CD4-positive, alpha-beta T cell treated with Interleukin-17A for 1 hour (primary cell): ENCODE measurements at places on chromosomes 3 and 15.

- DNase-seq, result no peak
These were observed 391.3 kb downstream of the MAGI1 start for GRCh38 chr3:65647369-65647768.

GRCh38 chr3:38544926-38545325 lies 48.8 kb downstream of the EXOG start:
- no peak for DNase-seq

DNA sequence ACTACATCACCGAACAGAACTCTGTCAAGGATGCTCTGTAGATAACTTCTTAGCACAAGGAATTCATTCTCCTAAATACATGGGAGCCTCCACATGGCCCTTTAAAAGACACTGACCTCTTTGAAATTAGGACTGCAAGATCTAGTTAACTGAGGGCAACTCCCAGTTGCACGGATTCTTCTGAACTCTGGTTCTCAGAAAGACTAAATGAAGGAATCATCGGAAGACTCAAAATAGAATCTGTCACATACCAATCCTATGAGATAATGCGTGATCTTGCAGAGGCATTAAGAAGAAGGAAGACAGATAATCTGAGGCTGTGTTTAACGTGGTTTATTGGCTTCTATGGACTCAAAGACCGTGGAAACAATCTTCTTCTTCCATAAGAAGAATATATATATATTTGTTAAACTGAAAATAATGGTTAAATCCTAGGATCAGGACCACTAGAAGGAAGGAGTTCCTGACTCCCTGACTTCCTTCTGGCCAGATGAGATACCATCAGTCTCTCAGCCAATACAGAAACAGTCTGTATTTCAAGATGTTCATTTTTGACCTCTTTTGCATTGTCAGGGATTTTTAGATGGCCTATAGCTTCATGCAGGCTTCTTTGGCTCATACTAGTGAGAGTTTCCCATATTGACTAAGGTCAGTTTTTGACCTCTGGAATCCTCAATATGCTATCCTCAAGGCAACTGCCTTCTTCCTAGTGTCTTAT lies 33.9 kb upstream of the TBC1D23 start:
- no peak for DNase-seq

GRCh38 chr3:40073310-40074007 lies 236.0 kb upstream of the EIF1B start:
- DNase-seq, result no peak

DNA sequence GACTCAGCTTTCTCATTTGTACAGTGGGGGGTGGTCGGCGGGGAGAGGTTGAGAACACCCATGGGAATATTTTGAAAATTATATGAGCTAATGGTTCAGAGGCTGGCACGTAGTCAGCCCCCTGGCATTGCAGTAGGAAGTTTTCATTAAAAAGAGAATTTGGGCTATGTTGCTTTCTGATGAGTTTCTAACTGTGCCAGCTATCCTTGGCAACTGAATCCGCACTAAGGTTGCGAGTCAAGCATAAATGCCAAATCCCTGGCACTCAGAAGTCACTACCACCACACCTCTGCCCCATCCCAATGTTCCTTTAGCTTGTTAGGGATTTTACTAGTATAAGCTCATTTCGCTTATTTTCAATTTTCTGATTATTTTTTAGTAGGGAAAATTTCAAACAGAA lies 91.6 kb downstream of the DNASE1L3 start:
- no peak for DNase-seq

DNA sequence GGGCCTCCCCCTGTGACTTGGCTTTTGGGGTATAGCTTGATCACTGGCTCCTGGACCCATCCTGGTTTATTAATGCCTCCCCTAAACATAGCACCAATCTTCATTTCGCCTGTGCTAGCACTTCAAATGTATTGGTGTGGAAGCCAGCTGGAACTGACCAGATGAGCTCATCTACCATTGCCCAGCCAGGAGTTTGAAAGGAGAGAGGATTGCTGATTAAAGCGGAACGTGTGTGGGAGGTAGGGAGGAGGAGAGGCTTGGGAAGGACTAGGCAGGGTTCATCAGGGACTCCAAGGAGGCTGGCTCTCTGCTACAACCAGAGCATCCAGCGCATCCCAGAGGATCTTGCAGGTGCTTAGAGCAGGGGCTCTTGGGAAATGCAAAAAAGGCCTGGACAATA lies 34.4 kb upstream of the TLE3 start:
- DNase-seq, result no peak
